ENCODE measurements at places on chromosomes 4 and X.

DNA sequence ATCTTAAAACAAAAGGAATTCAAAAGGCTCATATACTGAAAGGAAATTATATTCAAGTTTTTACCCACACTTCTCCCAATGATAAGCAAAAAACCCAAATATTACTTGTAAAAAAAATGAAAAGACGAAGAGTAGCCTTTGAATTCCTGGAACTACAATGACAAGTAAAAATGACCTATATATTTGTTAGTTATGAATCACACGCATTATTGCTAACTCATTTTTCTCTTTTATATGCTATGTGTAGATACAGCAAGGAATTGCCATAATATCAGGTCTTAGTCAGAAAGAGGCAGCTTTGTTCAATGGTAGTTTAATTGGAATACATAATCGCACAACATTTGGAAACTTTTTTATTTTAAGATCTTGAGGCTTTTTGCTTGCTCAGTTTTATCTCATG is 22.7 kb upstream of the ASB5 start:
- DNase-seq, result no peak

DNA sequence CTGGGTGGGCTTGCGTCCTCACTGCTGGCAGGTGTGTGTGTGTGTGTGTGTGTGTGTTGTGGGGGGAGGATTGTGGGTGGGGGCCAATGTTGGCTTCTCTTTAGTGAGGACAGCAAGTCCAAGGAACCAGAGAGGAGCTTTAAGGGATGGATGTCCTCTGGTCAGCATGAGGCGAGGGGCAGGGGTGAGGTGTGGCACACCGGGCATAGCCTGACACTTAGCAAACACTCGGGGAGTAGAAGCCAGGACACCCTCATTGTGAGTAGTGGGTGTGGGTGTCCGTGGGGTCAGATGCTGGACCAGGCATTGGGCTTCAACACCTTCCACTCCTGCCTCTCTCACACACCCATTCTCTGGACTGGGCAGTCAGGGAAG is 2.8 kb downstream of the SORCS2 start:
- no peak for DNase-seq

DNA sequence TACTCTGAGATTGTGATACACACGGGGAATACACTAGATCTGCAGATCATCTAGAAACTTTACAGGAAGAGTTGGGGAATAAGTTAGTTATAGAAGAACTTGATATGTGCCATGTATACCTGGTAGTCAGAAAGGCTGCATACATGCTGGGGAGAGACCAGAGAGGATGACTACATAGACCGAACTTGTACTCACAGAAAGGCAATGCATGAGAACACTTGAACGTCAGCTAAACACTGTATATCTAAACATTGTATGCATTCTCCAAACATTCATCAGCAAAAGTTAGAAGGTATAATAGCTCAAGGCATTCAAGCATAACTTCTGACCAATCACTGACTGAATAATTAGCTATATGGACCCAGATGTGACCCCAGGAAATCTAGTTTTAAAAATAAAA is 78.0 kb upstream of the PDHA2 start:
- no peak for DNase-seq

GRCh38 chr4:151014521-151015458 is at the start of gene LRBA:
LRBA (minus strand) TSS chr4:151015284; CDS start chr4:151014642, 642 bp downstream.
- DNase-seq, result peak; percentile 41

GRCh38 chr4:84496331-84496705 is 2.8 kb downstream of the NKX6-1 start:
- DNase-seq, result no peak

Data from activated naive CD4-positive, alpha-beta T cell (primary cell).